NCI-H446 (cell line): ENCODE measurements at places on chromosomes 1 and 21.

DNA sequence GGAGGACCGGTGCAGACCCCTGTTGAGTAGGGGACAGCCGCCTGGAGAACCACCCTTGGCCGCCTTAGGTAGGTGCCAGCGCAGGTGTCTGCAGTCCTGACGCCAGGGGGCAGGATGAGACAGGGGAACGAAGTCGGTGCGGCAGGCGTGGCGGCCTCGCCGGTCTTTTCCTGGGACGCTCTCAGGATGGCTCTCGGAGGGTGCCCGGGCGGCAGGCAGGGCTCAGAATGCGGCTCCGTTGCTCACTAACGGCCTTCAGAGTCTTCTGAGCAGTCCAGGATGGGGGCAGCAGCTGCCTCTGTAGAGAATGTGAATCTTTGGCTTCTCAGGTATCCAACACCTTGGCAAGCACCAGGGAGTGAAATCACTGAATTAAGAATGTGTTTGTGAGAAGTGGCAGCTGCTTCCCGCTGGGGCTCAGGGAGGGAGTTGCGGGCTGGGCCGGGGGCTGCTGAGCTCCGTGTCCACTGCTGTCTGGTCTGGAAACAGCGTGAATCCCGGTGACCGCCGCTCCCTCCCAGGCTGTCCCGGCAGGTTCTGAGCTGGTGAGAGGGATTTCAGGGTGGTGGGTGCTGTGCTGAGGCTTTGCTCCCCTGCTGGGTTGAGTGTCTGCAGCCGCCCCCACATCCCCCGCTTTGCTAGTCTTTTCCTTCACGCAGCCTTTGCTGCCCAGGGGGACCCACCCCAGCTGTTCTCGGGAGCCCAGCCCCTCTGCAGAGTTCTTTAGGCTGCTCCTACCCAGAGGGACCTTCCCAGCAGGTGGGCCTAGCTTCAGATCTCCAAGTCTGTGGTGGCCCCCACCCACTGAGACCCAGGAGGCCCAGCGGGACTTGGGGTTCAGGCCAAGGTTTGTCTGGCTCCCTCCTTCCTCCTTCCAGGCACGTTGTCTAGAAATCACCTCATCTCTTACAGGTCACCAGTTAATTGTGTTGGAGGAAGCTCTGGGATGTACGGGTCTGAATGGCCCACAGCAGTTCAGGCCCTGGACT lies 11.1 kb upstream of the C1orf174 start:
- DNase-seq = no peak

DNA sequence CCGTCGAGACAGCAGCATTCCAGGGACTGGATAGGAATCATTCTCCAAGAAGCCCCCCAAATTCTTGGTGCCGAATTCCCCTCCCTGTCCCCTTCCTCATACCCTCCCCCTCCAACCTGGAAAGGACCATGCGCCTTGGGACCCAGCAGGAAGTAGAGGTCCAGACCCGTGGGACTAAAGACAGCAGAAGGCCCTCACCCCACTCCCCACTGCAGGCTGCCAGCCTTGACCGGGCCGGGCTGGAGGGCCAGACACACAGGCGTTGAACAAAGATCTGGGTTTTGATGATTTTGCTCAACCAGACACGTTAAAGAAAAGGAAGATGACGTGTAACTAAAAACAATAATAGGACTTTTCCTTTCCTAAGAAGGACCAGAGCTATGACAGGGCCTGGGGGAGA lies 286.5 kb downstream of the NPHP4 start:
- no peak for DNase-seq

DNA sequence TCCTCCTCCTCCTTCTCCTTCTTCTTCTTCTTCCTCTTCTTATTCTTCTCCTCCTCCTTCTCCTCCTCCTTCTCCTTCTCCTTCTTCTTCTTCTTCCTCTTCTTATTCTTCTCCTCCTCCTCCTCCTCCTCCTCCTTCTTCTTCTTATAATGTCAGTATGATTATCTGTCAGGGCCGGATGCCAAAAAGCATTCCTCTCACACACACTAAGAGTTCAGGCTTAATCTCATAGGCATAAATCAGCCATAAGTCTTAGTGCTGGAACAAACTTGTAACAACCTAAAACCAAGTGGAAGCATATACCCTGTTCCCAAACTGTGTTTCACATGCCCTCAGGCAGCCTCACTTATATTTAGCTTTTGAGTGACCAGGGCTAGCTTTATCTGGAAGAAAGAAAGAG lies 240.3 kb downstream of the LMX1A start:
- no peak for DNase-seq

- DNase-seq = peak; percentile 16
Observed at GRCh38 chr1:11784993-11785769, 20.6 kb downstream of the MTHFR start.

GRCh38 chr1:241899210-241899609 lies 51.2 kb downstream of the EXO1 start:
- no peak for DNase-seq

DNA sequence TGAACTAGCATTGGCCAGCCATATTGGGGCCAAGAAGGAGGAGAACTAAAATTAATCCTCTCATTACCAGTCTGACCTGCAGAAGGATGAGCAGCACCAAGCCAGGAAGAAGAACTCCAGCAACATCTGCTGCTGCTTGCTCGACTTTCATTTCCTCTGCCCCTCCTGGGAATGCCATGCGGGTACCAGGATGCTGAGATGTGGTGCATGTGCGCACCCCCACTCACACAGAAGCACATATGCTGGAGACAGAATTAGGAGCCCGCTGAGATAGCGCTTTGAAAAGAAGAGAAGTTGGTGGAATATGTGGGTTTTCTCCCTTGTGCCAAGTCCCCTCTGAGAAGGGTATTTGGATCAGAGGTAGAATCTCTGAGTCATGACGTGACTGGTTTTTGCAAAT lies 70.4 kb downstream of the PLXNA2 start:
- DNase-seq = no peak

GRCh38 chr1:209160230-209160629 lies 423.3 kb upstream of the CAMK1G start:
- no peak for DNase-seq

DNA sequence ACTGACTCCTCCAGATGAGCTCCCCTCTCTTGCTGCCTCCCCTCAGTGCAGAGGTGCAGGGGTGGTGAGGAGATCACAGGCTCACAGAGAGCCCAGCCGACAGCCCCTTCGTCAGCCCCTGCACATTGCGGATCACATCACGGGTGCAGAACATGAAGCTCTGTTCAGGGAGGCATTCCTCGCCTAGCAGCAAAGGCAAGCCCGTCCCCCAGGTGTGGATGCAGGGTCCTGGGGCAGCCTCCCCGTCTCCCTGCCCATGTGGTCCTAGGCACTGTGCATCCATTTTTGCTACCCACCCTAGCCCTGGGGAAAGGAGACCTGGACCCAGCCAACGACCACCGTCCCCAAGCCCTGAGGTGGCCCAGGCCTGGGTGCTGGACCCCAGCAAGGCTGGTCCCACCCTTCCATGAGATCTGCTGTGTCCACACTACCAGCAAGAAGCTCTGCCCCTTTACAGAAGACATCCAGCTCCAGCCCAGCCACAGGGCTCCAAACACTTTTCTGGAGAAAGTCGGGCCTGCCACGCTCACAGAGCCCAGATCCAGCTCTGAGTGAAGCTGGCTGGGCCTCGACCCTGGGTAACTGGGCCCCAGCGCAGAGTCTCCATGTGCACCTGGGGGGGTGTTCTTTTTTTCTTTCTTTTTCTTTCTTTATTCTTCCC lies 248.7 kb downstream of the NPHP4 start:
- no peak for DNase-seq

DNA sequence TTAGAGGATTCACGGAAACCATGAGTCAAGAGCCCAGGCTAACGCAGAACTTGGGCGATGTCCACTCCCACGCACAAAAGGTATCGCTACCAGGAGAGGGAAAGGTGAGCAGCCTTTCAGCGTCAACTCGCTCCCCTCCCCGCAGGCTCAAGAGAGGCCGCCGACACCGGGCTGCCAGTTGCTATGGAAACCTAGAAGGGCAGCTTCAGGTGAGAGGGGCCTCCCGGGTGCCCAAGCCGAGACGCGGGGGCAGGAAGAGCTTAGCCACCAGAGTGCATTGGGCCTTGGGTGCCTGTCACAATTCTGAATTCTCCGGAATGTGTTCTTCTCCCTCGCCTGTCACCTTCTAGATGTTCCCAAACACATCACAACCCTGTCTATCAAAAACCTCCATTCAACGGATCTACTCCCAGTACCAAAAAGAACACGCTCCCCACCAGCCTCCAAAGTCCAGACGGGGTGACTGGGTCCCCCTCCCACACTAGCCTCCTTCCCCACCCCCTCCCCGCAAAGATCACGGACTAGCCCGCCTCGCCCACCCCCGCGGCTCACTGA lies 694 bp downstream of the MEAF6 start:
- DNase-seq = no peak

DNA sequence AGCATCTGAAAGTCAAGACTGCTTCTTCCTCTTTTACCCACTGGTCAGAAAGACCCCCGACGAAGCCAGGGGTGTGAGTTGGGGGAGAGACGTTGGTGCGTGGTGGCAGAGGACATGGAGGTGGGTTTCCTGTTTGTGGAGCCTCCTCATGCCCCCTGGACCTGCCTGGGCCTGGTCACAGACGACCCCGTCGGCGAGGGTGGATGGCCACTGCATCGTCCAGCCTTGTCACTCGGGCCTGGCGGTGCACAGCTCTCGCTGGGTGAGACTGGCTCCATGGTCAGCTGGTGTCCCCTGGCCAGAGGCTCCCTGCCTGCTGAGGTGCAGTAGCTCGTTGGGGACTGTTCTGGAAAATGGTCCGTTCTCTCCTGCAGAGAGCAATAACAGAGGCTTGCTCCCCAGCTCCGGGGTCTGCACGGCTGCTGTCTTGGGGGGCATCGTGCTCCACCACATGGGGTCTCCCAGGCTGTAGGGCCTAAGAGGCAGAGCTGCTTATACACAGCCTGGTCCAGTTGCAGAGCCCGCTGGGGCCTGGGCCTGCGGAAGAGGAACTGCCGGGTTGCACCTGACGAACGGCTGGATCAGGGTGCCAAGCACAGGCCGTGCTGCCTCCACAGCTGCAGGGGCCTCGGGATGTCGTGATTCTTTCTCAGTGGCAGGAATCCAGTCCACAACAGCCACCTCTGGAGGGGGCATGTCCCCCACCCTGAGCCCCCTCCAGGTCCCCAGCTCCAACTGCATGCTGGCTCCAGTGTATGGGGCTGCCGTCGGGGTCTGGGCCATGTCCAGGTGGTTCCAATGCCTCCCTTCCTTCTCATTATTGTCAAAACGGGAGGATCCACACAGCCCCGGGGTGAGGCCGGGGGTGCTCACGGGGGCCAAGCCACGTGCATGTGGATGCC lies 18.0 kb upstream of the ACTRT2 start:
- DNase-seq = no peak

DNA sequence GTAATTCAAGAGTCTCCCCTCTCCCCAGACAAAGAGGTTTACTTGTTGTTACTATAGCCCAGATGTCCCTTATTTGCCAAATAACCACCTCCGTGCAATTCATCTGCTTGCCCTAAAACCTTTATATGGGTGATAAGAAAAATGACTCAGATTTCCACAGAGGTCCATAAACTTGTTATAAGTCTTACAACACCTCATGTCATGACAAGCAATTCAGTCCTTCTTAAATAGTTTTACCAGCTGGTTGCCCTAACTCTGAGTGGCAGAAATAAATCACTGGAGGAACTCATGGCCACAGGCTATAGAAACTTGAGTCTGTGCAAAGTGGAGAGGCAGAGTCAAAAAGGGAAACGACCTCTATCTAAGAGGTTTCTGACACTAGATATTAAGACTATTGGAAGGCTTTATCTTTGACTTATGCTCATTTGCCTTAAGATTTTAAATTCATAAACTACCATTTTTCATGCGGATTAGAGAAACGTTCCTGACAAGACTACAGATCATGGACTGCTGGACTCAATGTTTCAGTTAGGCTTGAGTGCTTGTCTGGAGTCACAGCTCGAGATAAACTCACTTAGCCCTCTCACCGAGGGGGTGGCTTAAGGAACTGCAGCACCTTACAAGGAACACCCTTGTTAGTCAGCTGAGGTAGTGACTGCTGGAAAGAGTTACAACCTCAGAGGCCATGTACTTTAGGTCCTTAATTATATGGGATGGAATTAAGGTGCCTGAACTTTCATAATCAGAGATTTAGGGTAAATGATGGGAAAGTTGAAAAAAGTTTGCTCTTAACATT lies 662.5 kb upstream of the USP24 start:
- no peak for DNase-seq

GRCh38 chr1:15352128-15352957 lies 57.3 kb upstream of the EFHD2 start:
- DNase-seq = peak; percentile 47

- DNase-seq = no peak
Observed at GRCh38 chr1:62444701-62445100, 7.9 kb downstream of the USP1 start.

- no peak for DNase-seq
Observed at GRCh38 chr1:199862047-199862446, 165.5 kb upstream of the NR5A2 start.

DNA sequence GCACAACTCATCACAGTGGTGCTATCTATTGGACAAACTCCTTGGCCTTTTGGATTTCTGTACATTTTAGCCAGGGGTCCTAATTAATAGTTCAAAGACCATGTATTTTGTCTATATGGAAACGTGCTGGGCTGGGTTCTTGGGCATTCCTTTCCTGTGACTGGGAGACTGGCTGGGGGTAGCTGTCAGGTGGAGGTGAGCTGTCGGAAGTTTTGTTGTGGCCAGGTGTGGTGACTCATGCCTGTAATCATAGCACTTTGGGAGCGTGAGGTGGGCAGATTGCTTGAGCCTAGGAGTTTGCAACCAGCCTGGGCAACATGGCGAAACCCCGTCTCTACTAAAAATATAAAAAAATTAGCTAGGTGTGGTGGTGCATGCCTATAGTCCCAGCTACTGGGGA lies 392.4 kb downstream of the RPS6KC1 start:
- no peak for DNase-seq

GRCh38 chr1:93579891-93580290 lies 101.7 kb downstream of the BCAR3 start:
- DNase-seq = no peak

DNA sequence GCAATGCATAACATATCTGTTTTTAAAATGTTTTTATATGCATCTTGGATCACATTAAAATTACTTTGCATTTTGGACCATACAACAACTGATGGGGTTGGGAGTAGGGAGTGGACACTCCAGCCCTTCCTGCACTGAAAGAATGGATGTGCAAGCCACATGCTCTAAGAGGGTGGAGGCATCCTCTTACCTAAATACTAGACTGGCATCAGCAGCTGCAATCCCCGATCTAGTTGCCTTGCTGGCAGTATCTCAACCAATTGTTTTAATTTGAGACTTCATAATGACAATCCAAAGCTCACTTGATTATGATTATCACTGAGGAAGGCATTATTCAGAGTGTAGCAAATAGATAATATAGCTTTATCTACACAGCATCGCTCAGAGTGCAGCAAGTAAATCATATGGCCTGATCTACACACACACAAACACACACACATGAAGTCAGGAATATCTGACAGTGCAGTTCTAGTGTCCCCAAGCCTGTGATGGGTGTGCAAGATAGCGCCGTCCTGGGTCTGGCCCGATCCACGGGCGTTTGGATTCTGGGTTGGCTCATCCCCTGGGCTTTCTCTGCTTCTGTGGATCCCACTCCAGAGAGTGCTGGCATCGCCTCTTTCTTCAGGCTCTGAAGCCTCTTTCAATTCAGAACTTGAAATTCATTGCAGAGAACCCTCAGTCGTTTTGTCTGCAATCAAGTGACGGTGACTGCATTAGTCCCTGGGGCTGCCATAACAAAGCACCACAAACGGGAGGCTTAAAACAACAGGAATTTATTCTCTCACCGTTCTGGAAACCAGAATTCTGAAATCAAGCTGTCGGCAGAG lies 181.3 kb downstream of the ETS2 start:
- DNase-seq = no peak
